MCF 10A (cell line): ENCODE measurements at places on chromosomes 2 and 18. TPM values are rescaled to one million over a fixed set of nuclear protein-coding genes. Genes with fewer than 3 reads are reported as not detected.
A peak's percentile ranks its signal among the peaks of the same experiment; 100 is the strongest.

- H3K4me3 ChIP-seq = no peak overlapping the region
- no peaks in the 10 kb centered on the region for H3K4me1 ChIP-seq
- no peak for DNase-seq
- H3K36me3 ChIP-seq = no peaks in the 10 kb centered on the region
- no peak overlapping the region for H3K27ac ChIP-seq
- no peaks in the 10 kb centered on the region for H3K27me3 ChIP-seq
These were observed 50.5 kb upstream of the NT5C1B start for GRCh38 chr2:18639756-18640453.

DNA sequence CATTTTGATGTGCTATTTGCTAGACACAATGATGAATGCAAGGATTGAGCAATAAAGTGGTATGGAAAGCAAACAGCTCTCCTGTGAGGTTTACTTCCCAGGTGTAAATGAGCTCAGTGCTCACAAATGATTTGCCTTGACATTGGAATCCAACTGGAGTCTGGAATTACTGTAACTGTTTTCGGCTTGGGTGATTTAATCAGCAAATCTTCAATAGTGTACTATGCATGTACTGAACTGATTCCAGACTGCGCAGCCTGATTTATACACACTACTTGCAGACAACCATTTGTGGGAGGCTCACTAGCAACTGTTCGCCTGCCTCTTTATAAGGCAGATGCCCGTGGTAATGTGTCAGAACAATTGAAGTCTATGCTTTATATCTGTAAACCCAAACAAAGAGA lies 27.9 kb upstream of the SOX11 start:
- H3K27me3 ChIP-seq = no peaks in the 10 kb centered on the region
- H3K27ac ChIP-seq = no peak overlapping the region
- H3K36me3 ChIP-seq = no peaks in the 10 kb centered on the region
- no peaks in the 10 kb centered on the region for H3K4me1 ChIP-seq
- DNase-seq = no peak
- H3K4me3 ChIP-seq = no peak overlapping the region

- H3K27ac ChIP-seq = no peak overlapping the region
- peak; percentile 4 for DNase-seq
- H3K4me1 ChIP-seq = no peaks in the 10 kb centered on the region
- no peaks in the 10 kb centered on the region for H3K27me3 ChIP-seq
- H3K4me3 ChIP-seq = no peak overlapping the region
- no peaks in the 10 kb centered on the region for H3K36me3 ChIP-seq
These were observed 107.4 kb downstream of the ARL6IP6 start for GRCh38 chr2:152825834-152826233.

DNA sequence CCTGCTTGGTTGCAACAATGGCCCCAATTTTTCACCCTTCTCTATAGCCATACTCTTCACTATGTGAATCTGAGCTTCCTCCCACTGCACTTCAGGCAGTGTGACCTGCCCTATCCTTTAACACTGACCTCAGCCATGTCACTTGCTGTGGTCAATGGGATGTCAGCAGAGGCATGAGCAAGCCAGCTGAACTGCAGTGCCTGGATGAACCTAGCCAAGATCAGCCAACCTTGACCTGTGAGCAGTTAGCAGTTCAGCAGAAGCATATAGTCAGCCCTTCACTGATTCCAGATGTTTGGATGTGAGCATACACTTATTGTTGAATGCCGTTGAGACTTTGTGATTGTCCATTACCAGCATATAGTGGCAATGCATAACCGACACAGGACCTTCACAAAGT lies 63.4 kb upstream of the BOD1L2 start:
- H3K36me3 ChIP-seq = no peaks in the 10 kb centered on the region
- peaks cover 23% of the 10 kb centered on the region for H3K4me1 ChIP-seq
- H3K4me3 ChIP-seq = no peak overlapping the region

DNA sequence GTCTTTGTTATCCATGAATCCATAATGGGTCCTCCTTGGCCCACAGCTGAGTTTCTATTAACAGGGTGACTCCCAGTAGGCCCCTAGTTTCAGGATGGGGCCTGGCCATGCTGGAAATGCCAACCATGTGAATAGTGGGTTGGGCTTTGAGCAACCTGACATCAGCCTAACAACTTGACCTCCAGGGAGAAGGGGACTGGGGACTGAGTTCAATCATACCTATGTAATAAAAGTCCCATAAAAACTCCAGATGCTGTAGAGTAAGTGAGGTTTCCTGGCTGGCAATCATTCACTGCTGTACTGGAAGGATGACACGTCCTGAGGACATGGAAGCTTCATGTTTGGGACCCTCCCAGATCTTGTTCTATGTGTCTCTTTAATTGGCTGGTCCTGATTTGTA lies 7.9 kb downstream of the REV1 start:
- peaks cover 39% of the 10 kb centered on the region for H3K4me1 ChIP-seq
- no peak overlapping the region for H3K4me3 ChIP-seq
- H3K27me3 ChIP-seq = no peaks in the 10 kb centered on the region
- H3K27ac ChIP-seq = peak overlapping the region; percentile 83

DNA sequence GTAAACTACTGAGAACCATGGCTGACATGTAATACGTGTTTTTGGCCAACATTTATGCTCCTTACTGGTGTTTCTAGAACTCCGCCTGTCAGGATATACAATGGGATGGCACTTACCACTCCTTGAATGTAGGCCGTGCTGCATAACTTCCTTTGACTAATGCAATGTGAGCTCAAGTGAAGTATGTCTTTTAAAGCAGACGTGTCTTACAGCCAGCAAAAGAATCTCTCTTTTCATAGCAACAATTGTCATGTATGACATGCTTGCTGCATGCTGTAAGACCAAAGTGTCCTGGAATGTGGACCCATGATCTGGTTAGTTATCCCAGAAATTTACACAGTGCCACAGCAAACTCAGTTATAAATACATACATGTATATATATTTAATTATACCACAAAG lies 1202.7 kb upstream of the PIK3C3 start:
- no peaks in the 10 kb centered on the region for H3K4me1 ChIP-seq
- H3K27ac ChIP-seq = no peak overlapping the region
- DNase-seq = no peak
- no peaks in the 10 kb centered on the region for H3K27me3 ChIP-seq

DNA sequence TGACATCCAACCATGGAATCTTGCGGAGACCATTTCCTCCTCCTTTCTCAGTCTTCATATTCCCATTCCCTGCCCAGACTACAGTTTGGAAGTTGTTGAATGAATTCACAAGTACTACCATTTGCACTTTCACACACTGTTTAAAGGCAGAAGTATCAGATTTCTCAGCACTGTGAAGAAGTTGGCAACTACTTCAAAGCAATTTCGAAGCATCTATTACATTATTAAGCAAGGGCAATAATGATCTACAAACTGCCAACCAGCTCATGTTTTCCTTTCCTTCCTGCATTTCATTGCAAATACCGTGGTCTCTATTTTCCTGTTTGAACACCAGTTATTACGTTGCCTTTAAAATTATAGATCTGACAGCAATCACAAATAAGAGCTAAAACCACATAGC lies 105.5 kb downstream of the IRS1 start:
- H3K36me3 ChIP-seq = no peaks in the 10 kb centered on the region
- DNase-seq = no peak
- no peaks in the 10 kb centered on the region for H3K4me1 ChIP-seq

- H3K4me3 ChIP-seq = peak overlapping the region; percentile 68
- peak; percentile 84 for DNase-seq
- H3K4me1 ChIP-seq = peaks cover 67% of the 10 kb centered on the region
- peak overlapping the region; percentile 95 for H3K27ac ChIP-seq
- peaks cover 6% of the 10 kb centered on the region for H3K36me3 ChIP-seq
These were observed 134.1 kb downstream of the FMNL2 start for GRCh38 chr2:152468899-152469692.

DNA sequence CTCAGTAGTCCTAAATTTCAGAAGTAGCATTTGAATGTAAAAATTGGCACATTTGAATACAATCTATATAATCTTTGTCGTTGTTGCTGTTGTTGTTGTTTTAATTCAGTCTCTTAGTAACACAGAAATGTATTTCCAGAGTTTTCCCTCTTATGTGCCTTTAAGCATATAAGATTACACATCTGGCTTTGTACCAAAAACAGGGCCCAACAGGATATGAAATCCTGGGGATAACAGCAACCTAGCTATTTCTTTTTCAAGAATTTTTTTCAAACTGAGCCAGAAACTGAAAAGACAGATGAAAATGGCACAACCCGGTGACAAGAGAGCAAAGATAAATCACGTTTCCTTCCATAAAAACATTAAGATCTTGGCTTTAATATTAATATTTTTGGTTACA lies 906.7 kb downstream of the NRXN1 start:
- no peak overlapping the region for H3K27ac ChIP-seq
- no peak for DNase-seq
- H3K4me3 ChIP-seq = no peak overlapping the region
- no peaks in the 10 kb centered on the region for H3K4me1 ChIP-seq
- no peaks in the 10 kb centered on the region for H3K36me3 ChIP-seq

GRCh38 chr2:6791682-6792081 lies 74.0 kb downstream of the CMPK2 start:
- no peak overlapping the region for H3K4me3 ChIP-seq
- peaks cover 16% of the 10 kb centered on the region for H3K4me1 ChIP-seq
- H3K27ac ChIP-seq = no peak overlapping the region
- no peak for DNase-seq
- no peaks in the 10 kb centered on the region for H3K27me3 ChIP-seq

GRCh38 chr2:237291138-237291792 lies 122.7 kb downstream of the COL6A3 start:
- H3K27me3 ChIP-seq = no peaks in the 10 kb centered on the region
- H3K27ac ChIP-seq = peak overlapping the region; percentile 99
- peaks cover 40% of the 10 kb centered on the region for H3K4me1 ChIP-seq
- H3K4me3 ChIP-seq = peak overlapping the region; percentile 63

DNA sequence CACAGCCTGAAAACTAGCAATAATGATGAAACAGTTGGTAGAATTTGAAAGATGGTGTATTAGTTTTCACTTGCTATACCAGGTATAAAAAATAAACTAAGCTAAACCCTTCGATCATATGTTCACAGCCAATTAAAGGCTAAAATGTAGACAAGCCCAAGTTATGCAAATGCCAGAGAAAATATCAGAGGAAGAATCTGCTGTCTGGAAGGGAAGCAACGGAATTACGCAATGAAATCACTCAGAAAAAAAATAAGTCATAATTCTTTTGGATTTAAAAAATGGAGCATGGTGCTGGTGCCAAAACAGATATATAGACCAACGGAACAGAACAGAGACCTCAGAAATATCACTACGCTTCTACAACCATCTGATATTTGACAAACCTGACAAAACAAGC lies 108.3 kb downstream of the ARL4C start:
- H3K36me3 ChIP-seq = no peaks in the 10 kb centered on the region
- no peak overlapping the region for H3K27ac ChIP-seq
- H3K27me3 ChIP-seq = no peaks in the 10 kb centered on the region
- no peak for DNase-seq

DNA sequence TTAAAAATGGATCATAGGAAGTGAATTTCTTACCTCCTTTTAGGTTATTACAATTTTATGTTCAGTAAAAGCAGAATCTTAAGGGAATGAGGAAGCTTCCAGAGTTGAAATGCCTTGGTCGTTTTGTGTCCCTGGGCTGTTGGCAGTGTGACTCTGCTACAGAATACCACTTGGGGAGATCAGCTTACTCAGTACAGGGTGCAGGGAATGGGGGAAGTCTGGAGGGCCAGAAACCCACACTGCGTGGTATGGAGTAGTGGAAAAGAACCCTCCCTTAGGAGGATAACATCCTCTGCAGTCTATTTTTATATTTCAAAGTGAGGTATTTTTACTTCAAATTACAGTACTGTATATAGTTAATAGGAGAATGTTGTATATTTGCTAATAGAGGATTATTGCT lies 51.1 kb downstream of the R3HDM1 start:
- no peaks in the 10 kb centered on the region for H3K4me1 ChIP-seq
- DNase-seq = no peak
- H3K4me3 ChIP-seq = no peak overlapping the region
- no peaks in the 10 kb centered on the region for H3K27me3 ChIP-seq

DNA sequence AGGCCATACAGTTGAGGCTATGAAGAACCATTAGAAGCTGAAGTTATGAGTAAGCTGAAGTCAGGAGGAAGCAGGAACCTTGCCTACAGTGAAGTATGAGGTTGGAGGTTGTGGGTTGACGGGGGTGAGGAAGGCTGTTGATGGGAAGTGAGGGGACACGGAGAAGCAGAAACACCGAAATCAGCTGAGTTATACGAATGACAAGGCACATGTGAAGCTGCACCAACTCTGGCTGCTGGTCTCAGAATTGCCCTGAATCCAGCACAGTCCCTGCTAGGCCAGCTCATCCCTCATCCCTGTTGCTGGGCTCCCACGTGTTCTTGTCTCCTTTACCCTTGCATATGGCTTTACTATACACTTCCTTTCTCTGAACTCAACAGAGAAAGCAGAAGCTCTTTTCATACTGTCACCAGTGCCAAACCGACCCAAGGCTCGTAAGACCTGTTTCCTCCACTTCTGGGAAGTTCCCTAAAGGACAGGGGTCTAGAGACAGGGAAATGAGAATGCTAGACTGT lies 9.2 kb upstream of the TMEM247 start:
- H3K27me3 ChIP-seq = peaks cover 17% of the 10 kb centered on the region
- no peak overlapping the region for H3K4me3 ChIP-seq
- H3K36me3 ChIP-seq = no peaks in the 10 kb centered on the region

- H3K4me1 ChIP-seq = peaks cover 41% of the 10 kb centered on the region
- H3K27ac ChIP-seq = peak overlapping the region; percentile 100
- peak overlapping the region; percentile 100 for H3K4me3 ChIP-seq
- no peaks in the 10 kb centered on the region for H3K27me3 ChIP-seq
These were observed 822 bp downstream of the PSMG2 start for GRCh38 chr18:12703664-12704063.

GRCh38 chr2:109707281-109708147 lies 86.6 kb upstream of the RGPD5 start:
- H3K36me3 ChIP-seq = no peaks in the 10 kb centered on the region
- no peak for DNase-seq
- no peak overlapping the region for H3K27ac ChIP-seq
- peaks cover 9% of the 10 kb centered on the region for H3K4me1 ChIP-seq
- H3K27me3 ChIP-seq = no peaks in the 10 kb centered on the region
- H3K4me3 ChIP-seq = no peak overlapping the region

- DNase-seq = no peak
- no peaks in the 10 kb centered on the region for H3K27me3 ChIP-seq
- H3K4me1 ChIP-seq = no peaks in the 10 kb centered on the region
These were observed 66.2 kb downstream of the SKA1 start for GRCh38 chr18:50441016-50441415.

- no peaks in the 10 kb centered on the region for H3K36me3 ChIP-seq
- H3K4me1 ChIP-seq = no peaks in the 10 kb centered on the region
- H3K4me3 ChIP-seq = no peak overlapping the region
- no peaks in the 10 kb centered on the region for H3K27me3 ChIP-seq
These were observed 281.7 kb upstream of the ATP5MC3 start for GRCh38 chr2:175463169-175463568.

GRCh38 chr18:23281626-23282436 lies 146.5 kb downstream of the CABLES1 start:
- H3K4me1 ChIP-seq = peaks cover 30% of the 10 kb centered on the region
- peak; percentile 86 for DNase-seq
- no peak overlapping the region for H3K4me3 ChIP-seq
- H3K36me3 ChIP-seq = peaks cover 2% of the 10 kb centered on the region
- no peaks in the 10 kb centered on the region for H3K27me3 ChIP-seq
- H3K27ac ChIP-seq = peak overlapping the region; percentile 79

- H3K36me3 ChIP-seq = peaks cover 7% of the 10 kb centered on the region
- H3K4me3 ChIP-seq = no peak overlapping the region
- no peak overlapping the region for H3K27ac ChIP-seq
These were observed 114.4 kb upstream of the SIX2 start for GRCh38 chr2:45123521-45124191.

KCNK3 gene
- total RNA-seq = not detected in 2 replicates

CAVIN2 gene
- 14.7 and 16.4 TPM in 2 replicates for total RNA-seq

CXCR1 gene
- 0.12 TPM in 1 of 2 replicates, not detected in the other for total RNA-seq

CYS1 gene
- total RNA-seq = not detected in 2 replicates

TXNDC2 gene
- total RNA-seq = not detected in 2 replicates

EFR3B gene
- 0.09 and 0.10 TPM in 2 replicates for total RNA-seq

MALL gene
- 0.83 and 1.8 TPM in 2 replicates for total RNA-seq

CNDP1 gene
- not detected in 2 replicates for total RNA-seq

MARCHF4 gene
- 0.17 and 0.33 TPM in 2 replicates for total RNA-seq
